ENCODE measurements at places on chromosomes 2 and 18. TPM values are rescaled to one million over a fixed set of nuclear protein-coding genes. Genes with fewer than 3 reads are reported as not detected.

DNA sequence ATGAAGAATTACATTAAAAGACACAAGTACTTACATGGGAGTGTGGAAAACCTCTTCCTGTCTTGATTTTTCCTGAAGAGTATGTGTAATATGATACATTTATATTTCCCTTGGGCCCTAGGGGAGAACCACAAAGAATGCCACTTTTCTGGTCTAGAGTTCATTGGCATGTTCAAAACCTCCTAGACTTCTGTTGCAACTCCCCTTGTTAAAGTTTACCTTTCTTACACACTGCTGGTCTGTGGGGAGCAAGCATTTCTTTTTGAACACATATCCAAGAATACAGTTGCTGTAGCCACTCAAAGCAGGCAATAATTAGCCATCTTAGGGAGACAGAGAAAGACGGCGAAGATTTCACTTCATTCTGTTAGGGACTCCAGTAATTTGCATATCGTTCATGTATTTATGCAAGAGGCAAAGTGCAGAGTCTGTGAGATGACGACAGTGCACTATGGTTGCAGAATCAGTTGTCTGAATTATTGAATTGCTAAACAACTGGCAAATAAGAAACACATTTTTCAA, 103.5 kb downstream of the NOL4 start:
- H3K4me1 ChIP-seq, result no peaks in the 10 kb centered on the region
- H3K4me3 ChIP-seq, result no peak overlapping the region
- H3K36me3 ChIP-seq, result no peaks in the 10 kb centered on the region
- no peaks in the 10 kb centered on the region for H3K27me3 ChIP-seq

ACADL gene
- total RNA-seq, result not detected

- peak overlapping the region; percentile 97 for H3K4me3 ChIP-seq
- H3K36me3 ChIP-seq, result no peaks in the 10 kb centered on the region
- peak overlapping the region; percentile 100 for H3K27ac ChIP-seq
- peaks cover 34% of the 10 kb centered on the region for H3K27me3 ChIP-seq
- H3K4me1 ChIP-seq, result peaks cover 41% of the 10 kb centered on the region
Measured at GRCh38 chr2:42361728-42362283, 789 bp upstream of the COX7A2L start.

DNA sequence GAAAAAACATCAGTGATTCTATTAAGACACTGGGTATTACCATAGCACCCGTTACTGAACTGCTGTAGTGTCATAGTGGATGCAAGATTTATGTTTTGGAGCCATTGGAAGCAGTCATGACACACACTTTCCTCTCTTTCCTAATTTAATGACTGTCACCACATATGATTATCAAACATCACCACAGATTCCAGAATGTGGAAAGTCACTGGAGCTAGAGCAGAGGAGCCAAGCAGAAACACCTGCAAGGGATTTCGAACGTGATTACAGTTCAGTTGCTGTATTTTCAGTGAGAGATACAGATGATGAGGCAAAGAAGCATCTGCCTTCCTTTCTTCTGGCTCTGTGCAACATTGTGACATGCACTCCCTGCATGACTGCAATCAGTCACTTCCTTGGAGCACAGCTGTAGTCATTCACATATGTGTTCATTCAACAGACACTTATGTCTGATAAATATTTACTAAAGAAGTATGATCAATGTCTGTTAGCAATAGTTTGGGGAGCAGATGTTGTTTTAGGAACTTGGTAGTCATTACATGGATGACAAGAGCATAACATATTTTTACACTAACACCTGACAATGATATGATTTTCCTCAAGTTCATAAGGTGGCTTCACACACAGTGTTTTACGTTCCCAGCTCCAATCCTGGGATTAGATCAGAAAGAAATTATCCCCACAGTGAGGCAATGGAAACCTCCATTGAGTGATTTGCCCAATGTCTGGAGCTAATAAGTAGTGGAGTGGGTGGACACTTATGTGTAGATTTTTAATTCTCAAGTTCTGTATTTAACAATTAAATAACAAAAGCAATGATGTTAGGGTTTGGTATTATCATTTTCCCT, 416.6 kb downstream of the PLCL1 start:
- no peaks in the 10 kb centered on the region for H3K36me3 ChIP-seq
- no peak overlapping the region for H3K27ac ChIP-seq
- DNase-seq, result no peak
- peaks cover 17% of the 10 kb centered on the region for H3K4me1 ChIP-seq
- H3K27me3 ChIP-seq, result no peaks in the 10 kb centered on the region

DTNA gene
- total RNA-seq, result 13.3 TPM

- no peaks in the 10 kb centered on the region for H3K27me3 ChIP-seq
- peak overlapping the region; percentile 84 for H3K27ac ChIP-seq
- H3K4me1 ChIP-seq, result peaks cover 3% of the 10 kb centered on the region
- peaks cover 19% of the 10 kb centered on the region for H3K36me3 ChIP-seq
Measured at GRCh38 chr2:223887127-223887526, 49.7 kb upstream of the AP1S3 start.

DNA sequence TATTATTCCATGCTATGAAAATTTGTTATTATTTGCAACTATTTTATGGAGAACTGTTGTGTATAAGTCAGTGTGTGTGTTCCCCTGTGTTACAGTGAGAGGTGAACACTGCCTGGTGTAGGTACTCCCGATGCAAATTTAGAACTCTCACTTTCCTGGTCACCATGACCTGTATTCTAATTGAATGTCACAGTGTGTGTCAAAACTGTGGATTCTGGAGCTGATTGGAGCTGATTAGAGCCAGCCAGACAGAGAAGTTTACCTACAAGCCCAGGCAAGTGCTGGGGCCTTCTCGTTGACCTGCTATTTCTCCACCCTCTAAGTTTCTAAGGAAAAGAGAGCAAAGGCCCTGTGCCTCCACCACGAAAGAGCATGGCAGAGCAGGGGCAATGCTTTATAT, 216.0 kb downstream of the NYAP2 start:
- no peaks in the 10 kb centered on the region for H3K27me3 ChIP-seq
- H3K4me3 ChIP-seq, result no peak overlapping the region
- DNase-seq, result no peak
- H3K36me3 ChIP-seq, result no peaks in the 10 kb centered on the region

All from neural crest cell (in vitro differentiated cells).